ENCODE measurements at places on chromosomes 2 and 18.

GRCh38 chr18:24790347-24790746 lies 329.9 kb downstream of the HRH4 start:
- no peak for DNase-seq

DNA sequence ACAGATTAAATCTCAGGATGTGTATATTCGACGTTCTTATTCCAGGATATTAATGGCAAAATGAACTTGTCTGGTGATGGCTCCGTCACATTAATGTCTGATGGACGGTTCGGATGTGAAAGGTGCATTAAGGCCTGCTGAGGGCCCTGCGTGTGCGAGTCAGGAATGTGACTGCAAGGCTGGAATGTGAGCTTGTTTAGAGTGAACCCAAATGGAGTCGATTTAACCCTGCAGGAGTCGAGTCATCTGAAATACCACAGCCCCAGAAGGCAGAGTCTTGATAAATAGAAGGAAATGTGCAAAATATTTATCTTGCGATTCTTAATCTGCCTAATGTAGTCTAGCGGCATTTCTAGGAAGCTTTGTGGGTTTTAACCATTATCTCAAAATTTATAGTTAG lies 44.3 kb downstream of the RDH14 start:
- no peak for DNase-seq

- DNase-seq = no peak
These were observed 289.3 kb upstream of the TANK start for GRCh38 chr2:160870729-160871465.

GRCh38 chr2:106165561-106165960 lies 28.5 kb downstream of the UXS1 start:
- DNase-seq = no peak

- no peak for DNase-seq
These were observed 121.6 kb downstream of the PTGR3 start for GRCh38 chr18:75087119-75088020.

DNA sequence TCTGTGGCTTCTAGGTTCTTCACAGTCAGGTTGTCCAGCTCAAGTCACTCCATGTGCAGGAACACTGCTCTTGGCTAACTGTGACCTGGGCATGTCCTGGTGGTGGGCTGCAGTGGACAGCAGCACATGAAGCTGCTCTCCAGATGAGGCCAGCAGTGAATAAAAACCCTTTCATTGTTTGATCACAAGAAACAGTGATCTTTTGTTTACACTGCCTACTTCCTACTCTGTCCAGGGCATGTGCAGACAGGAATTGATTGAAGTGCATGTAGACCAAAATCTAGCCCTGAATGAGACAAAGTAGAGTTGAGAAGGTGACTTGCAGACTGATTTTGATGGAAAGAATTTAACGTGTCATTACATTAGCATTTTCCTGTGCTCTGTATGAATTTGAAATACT lies 34.9 kb downstream of the BCL2L11 start:
- DNase-seq = no peak

DNA sequence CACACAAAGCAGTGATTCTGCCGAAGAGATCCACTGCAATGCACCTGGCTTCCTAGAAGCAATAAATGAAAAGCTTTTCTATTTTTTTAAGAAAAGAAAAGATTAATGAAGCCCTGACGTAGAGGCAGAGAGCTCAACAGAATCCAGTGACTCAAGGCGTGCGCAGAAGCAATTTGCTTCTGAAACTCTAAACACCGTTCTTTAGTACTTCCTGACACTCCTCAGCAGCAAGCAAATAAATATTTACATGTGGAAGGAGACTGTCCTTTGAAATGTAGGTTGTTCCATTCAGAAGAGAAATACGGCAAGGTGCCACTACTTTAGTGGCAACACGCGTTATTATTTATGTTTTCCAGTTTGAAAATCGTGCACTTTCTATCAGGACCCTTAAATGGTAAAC lies 126.2 kb upstream of the ZNF516 start:
- DNase-seq = no peak

GRCh38 chr2:128396946-128397345 lies 78.3 kb upstream of the HS6ST1 start:
- DNase-seq = no peak

DNA sequence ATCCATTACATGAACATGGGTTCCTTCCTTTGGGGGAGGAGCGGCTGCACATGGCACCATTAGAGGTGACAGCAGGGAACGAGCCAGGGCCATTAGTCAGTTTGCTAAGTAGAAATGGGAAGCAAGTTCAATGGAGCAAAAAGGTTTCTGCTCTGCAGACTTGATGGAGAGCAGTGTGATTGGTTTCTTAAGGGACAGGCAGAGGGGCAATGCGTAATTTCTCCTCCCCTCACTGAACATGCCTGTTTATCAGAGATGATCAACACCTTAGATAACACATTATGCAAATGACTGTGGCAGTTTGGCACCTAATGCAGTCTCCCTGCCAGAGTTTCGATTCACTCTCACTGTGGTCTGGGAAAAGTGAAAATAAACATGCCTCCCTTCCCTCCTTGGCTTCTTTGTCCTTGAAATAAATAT lies 414.5 kb downstream of the STK39 start:
- no peak for DNase-seq

DNA sequence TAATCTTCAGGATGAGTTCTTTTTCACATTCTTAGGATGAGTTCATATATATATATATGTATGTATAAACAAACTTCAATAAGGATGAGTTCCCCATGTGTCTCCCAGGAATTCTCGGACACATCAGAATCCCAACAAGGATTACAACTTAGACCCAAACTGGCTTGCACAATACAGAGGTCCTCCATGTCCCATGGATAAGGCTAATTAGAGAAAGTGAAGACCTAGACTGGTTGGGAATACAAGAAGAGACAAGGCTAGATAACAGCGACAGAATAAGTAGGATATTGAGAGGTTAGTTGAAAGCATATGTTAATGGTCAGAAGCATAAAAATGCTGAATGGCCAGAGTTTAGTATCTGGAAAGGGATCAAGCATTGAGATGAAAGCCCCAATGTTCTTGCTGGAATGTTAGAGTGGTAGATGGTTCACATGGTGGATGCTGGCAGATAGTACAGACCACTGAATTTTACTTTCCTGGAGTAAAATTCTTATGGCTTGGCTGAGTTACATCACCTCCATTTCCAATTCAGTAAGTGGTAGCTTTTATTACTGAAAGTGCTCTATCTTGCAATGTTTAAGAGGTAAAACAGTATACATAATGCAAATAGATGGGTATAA lies 154.9 kb upstream of the EPHA4 start:
- DNase-seq = no peak

- DNase-seq = no peak
These were observed 4.8 kb downstream of the TNFRSF11A start for GRCh38 chr18:62329691-62330454.

DNA sequence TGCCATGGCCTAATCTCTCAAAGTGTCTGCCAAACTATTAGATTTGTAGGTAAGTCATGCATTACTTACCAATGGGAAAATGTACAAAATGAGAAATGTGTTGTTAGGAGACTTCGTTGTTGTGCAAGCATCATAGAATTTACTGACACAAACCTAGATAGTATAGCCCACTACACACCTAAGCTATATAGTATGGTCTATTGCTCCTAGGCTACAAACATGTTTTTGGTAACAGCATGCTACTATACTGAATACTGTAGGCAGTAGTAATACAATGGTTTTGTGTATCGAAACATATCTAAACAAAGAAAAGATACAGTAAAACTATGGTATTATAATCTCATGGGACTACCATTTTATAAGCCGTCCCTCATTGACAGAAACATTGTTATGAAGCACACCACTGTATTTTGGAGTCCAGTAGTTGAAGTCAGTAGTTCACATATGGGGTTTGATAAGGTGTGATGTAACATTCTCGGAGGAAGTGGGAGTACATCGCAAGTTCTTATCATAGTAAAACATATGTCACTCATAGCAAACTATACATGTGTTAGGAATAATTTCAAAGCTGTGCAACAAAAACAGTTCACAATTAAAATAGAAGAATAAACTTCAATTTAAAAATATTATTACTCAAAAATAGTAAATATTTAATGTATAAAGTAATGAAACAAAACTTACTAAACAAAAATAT lies 12.0 kb upstream of the GTF2A1L start:
- DNase-seq = no peak

- no peak for DNase-seq
These were observed 456.6 kb downstream of the THSD7B start for GRCh38 chr2:137221797-137222492.

GRCh38 chr2:179671043-179671981 lies 190.1 kb downstream of the ZNF385B start:
- DNase-seq = no peak

GRCh38 chr18:78293940-78294541 lies 685.6 kb upstream of the SALL3 start:
- no peak for DNase-seq

DNA sequence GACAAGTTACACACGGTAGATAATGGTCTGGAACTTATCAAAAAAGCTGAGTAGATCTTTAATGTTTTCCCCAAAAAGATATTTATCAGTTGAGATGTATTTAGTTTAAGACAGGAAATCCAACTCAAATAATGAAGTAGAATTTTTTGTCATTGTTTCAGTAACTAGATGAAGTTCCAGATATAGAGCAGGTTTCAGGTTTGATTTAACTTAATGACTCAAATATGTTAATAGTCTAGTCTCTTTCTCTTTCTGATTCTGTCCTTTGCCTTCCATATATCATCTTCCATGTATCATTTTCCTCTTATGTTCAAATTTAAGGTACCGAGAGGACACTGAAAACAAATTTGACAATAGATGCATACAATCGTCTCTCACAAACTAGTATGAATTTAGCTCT lies 23.6 kb upstream of the DOCK10 start:
- no peak for DNase-seq

GRCh38 chr2:132620115-132620514 lies 49.9 kb downstream of the LYPD1 start:
- no peak for DNase-seq

- DNase-seq = no peak
These were observed 27.0 kb downstream of the NRP2 start for GRCh38 chr2:205709319-205709718.

- no peak for DNase-seq
These were observed 23.3 kb upstream of the SSB start for GRCh38 chr2:169775354-169775753.

DNA sequence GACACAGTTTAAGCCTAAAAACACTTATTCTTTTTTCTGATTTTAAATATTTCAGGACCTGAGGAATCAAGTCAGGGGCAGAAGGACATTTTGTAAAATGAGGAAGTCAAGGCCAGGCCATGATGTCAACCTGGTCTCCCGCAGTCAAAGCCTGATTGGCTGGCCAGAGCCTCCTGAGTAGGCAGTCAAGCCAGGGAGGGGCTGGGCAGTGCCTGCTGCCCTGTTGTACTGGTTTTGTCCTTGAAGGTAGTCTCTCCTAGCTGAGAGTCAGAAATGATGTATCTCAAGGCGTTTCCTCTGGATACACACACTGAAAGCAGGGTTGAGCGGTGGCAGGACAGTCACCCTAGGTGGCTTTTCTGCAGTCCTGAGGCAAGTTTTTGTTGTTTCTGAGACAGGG lies 19.8 kb downstream of the CCT7 start:
- no peak for DNase-seq

DNA sequence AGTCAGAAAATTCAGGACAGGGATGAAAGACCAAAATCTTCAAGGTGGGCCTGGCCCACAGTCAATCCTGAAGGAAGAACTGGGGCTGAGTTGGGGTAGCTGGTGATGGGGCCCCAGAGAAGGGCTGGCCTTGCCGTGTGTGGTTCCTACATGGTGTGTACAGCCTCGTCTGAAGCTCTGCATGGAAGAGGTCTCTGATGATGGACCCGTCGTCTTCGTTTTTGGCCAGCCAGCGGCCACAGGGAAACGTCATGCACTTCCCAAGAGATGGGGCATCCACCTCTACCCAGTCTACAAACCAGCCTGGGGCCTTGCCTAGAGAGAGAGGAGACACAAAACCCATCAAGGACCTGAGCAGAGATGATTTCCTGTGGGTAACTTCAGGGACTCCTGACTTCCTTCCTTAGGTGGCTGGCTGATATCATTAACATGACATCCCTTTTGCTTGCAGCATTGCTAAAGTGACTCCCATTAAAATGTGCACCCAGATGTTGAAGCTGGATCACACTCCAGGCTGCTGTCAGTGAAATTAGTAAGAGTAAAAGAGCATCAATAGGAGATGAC lies 115.3 kb downstream of the LOXHD1 start:
- DNase-seq = no peak

GRCh38 chr2:467543-467891 lies 179.6 kb upstream of the ALKAL2 start:
- DNase-seq = no peak

GRCh38 chr2:204881655-204882054 lies 336.4 kb downstream of the PARD3B start:
- DNase-seq = no peak

GRCh38 chr2:9543557-9543956 lies 12.1 kb downstream of the ADAM17 start:
- no peak for DNase-seq

GRCh38 chr2:207231106-207231865 lies 65.5 kb upstream of the KLF7 start:
- no peak for DNase-seq

GRCh38 chr2:109172556-109173105 lies 43.6 kb downstream of the SH3RF3 start:
- no peak for DNase-seq

DNA sequence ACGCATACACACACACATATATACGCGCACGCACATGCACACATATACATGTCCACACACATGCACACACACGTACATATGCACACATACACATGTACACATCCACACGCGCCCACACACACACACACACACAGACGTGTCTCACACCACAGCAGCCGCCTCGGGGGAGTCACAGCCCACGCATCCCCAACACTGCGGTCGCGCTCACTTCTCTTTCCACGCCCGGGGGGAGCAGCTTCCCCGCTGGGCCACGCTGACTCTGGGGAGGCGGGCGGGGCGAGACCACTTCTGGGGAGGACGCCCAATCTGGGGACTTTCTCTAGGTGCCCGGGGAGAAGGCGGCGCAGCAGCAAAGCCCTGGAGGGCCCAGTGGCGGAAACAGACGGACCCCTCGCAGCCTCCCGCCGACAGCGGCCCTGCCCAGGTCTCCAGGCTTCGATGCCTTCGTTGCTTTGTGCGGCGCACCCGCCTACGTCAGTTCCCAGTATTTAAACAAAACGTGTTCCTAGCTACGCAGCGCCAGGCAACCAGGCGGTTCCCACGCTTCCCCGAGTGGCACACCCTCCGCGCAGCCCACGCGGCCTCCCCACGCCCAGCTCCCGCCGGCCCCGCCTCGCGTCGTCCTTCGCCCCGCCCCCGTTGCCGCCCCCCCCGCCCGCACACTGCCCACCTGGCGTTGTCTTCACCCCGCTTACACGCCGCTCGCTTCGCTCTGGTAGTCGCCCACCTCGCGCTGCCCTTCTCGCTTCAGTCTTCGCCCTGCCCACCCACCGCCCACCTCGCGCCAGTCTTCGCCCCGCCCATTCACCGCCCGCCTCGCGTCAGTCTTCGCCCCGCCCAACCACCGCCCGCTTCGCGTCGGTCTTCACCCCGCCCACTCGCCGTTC lies 810 bp upstream of the RBFA start:
- DNase-seq = no peak

DNA sequence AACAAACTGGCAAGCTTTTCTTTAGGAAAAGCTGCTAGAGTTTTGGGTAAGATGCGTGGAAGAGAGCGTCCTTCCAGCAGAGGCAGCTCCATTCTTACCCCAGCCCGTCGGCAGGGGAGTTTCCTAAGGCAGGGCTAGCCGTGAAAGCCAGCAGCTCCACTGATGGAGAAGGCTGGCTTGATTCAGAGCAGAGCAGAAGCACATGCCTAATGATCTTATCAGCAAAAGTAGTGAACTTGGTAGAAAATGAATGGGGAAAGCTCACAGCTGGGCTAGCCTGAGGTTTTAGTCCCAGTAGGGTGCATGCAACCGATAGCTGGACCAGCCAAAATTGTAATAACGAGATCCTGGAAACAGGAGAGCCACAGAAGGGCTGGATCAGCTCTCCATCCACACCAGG lies 20.8 kb downstream of the LAMA1 start:
- no peak for DNase-seq
